T-helper 17 cell (primary cell): ENCODE measurements at places on chromosomes 2 and 18. TPM values are rescaled to one million over a fixed set of nuclear protein-coding genes. Genes with fewer than 3 reads are reported as not detected.

GRCh38 chr2:207160115-207160514 is 5.6 kb downstream of the KLF7 start:
- H3K4me3 ChIP-seq: no peak overlapping the region
- peaks cover 60% of the 10 kb centered on the region for H3K4me1 ChIP-seq
- H3K27me3 ChIP-seq: no peaks in the 10 kb centered on the region
- H3K36me3 ChIP-seq: peaks cover 4% of the 10 kb centered on the region

Gene PJVK
- 3.8 TPM for total RNA-seq

- no peak overlapping the region for H3K27ac ChIP-seq
- no peak overlapping the region for H3K4me3 ChIP-seq
- H3K36me3 ChIP-seq: no peaks in the 10 kb centered on the region
- no peaks in the 10 kb centered on the region for H3K27me3 ChIP-seq
Observed at GRCh38 chr2:197821550-197822289, 17.3 kb downstream of the PLCL1 start.

GRCh38 chr2:17821080-17821479 is 4.8 kb downstream of the MSGN1 start:
- DNase-seq: no peak
- no peak overlapping the region for H3K4me3 ChIP-seq
- H3K36me3 ChIP-seq: no peaks in the 10 kb centered on the region
- H3K27me3 ChIP-seq: peaks cover 65% of the 10 kb centered on the region
- no peak overlapping the region for H3K27ac ChIP-seq
- peaks cover 6% of the 10 kb centered on the region for H3K4me1 ChIP-seq

DNA sequence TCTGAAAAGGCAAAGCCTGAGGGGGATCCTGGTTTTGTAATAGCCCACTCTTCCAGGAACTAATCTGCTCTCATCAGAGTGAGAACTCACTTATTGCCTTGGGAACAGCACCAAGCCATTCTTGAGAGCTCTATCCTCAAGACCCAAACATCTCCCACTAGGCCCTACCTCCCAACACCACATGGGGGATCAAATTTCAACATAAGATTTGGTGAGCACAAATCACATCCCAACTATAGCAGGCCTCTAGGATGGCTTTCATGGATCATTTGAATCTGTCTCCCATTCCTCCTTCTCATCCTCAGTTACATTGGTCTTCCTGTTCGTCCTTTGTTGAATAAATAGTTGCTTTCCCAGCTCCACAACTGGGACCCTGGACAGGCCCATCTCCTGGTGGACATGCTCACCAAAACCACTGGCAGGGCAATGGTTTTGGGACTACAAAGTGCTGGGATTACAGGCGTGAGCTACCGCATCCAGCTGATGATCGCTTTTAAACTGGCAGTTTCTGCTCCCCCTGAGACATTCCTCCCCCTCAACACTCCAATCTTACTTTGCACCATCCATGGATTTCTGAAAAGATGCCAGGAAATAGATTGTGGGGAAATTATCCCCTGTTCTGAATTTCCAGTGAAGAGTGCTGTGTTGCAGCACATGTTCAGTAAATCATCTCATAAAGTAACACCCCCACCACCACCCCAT is 42.6 kb downstream of the MCFD2 start:
- peaks cover 7% of the 10 kb centered on the region for H3K4me1 ChIP-seq
- H3K36me3 ChIP-seq: peaks cover 4% of the 10 kb centered on the region
- no peak for DNase-seq
- H3K27ac ChIP-seq: no peak overlapping the region
- H3K4me3 ChIP-seq: no peak overlapping the region

DNA sequence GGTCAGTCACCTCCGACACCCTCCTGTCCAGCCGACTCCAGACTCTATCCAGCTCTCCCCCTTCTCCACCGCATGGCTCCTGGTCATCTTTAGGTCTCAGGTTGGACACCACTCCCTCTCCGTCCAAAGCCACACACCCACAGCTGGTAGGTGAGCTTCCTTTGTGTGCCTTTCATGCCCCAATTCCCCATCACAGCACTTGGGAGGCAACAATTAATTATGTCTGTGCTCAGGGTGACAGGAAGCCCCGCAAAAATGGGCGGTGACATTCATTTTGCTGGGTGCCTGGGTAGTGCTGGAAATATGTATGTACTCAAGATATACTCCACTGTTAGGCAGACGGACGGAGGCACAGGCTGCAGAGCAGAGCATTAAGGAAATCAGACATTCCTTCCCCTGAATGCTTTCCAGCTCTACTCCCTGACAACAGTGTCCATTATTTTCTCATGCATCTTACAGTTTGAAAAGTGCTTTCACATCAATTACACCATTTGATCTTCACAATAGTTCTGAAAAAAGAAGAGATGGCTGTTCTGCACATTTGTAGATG is 13.1 kb downstream of the EPB41L3 start:
- DNase-seq: no peak
- no peaks in the 10 kb centered on the region for H3K4me1 ChIP-seq
- H3K36me3 ChIP-seq: no peaks in the 10 kb centered on the region
- H3K4me3 ChIP-seq: no peak overlapping the region
- no peak overlapping the region for H3K27ac ChIP-seq
- H3K27me3 ChIP-seq: peaks cover 10% of the 10 kb centered on the region

DNA sequence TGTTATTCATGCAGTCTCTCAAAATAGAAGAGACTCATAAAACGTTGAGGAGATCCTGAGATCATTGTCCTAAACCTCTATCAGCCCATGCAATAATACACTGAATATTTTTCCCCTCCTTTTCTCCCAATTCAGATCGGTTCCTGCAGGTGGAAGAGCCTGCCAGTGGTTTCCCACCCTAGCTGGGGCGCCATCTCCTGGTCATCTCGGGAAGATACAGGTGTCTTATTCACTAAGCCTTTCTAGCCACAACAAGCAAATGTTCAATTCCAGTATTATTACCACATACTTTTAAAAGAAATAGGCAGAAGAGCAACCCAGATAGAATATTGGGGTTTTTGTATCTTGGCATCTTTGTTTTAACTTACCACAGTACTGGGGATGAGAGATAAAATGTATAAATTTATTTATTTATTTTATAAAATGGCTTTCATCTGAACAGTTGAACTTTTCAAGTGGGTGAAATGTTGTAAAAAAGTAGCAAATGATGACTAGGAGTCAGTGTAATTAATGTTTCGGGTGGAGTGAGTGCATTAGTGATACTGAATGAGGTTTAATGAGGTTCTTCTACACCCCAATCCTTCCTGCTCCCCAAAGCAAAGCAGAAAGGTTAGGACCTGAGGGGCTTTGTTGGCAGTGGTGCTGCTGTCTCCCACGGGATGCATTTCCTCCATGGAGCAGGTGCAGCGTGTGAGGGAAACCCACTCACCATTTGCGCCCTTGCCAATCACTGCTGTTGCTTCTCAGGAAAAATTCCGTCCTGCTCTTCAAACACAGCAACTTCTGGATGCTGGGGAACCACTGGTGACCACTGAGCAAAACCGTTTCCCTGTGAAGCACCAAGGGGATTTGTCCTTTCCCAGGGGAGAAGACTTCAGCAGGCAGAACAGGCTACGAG is 147.1 kb upstream of the FHL2 start:
- H3K4me3 ChIP-seq: peak overlapping the region; percentile 70
- DNase-seq: peak; percentile 44
- peak overlapping the region; percentile 65 for H3K27ac ChIP-seq
- peaks cover 20% of the 10 kb centered on the region for H3K27me3 ChIP-seq
- peaks cover 8% of the 10 kb centered on the region for H3K4me1 ChIP-seq

GRCh38 chr2:156908825-156909224 is 348.7 kb upstream of the GALNT5 start:
- no peaks in the 10 kb centered on the region for H3K27me3 ChIP-seq
- no peak overlapping the region for H3K4me3 ChIP-seq

Gene MTHFD2
- 30.8 TPM for total RNA-seq

DNA sequence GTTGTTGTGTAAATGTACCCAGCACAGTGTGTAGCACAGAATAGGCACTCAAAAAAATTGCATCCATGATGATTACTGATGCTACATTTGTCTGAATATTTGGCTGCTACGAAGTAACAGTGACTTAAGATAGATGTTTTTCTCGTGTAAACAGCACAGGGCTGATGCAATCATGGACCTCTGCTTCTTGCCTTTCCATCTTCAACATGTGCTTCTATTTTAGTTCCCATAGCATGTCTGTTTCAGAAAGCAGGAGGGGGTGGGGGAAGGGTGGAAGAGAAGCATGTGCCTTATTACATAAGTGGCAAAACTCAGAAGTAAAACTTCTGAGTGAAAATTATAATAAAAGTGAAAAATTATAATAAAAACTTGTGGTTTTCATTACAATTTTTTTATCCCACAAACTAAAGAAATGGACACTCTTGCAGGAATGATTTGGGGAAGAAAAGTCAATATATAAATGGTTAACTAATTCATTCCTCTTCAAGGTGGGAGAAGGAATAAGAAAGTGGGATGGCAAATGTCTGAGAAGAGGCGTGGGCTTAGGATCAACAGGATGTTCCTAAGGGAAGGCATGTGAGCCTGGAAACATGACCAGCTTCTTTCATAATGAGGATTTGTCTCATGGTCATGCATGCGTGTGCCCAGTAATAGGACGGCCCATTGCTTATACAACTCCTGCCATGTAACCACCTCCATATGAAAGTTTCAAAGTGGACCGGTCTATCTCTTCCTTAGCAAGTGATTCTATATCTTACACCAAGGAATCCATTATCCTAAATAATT is 27.2 kb downstream of the CCBE1 start:
- H3K4me3 ChIP-seq: no peak overlapping the region
- peaks cover 5% of the 10 kb centered on the region for H3K27me3 ChIP-seq
- no peak overlapping the region for H3K27ac ChIP-seq
- no peaks in the 10 kb centered on the region for H3K4me1 ChIP-seq

GRCh38 chr18:45856531-45856930 is 31.1 kb downstream of the SIGLEC15 start:
- DNase-seq: no peak
- peaks cover 3% of the 10 kb centered on the region for H3K4me1 ChIP-seq
- H3K4me3 ChIP-seq: no peak overlapping the region
- H3K27ac ChIP-seq: no peak overlapping the region
- H3K36me3 ChIP-seq: peaks cover 8% of the 10 kb centered on the region
- H3K27me3 ChIP-seq: no peaks in the 10 kb centered on the region

Gene POLR1A
- 17.7 TPM for total RNA-seq

Gene OSBPL6
- total RNA-seq: 0.42 TPM

Gene TUBA3D
- total RNA-seq: not detected

- peaks cover 11% of the 10 kb centered on the region for H3K27me3 ChIP-seq
- H3K36me3 ChIP-seq: peaks cover 2% of the 10 kb centered on the region
- no peak overlapping the region for H3K4me3 ChIP-seq
- no peak for DNase-seq
- H3K4me1 ChIP-seq: no peaks in the 10 kb centered on the region
Observed at GRCh38 chr18:76668546-76668945, 153.8 kb upstream of the ZNF236 start.

- H3K4me3 ChIP-seq: no peak overlapping the region
- no peak for DNase-seq
- no peaks in the 10 kb centered on the region for H3K4me1 ChIP-seq
- H3K27me3 ChIP-seq: no peaks in the 10 kb centered on the region
- no peak overlapping the region for H3K27ac ChIP-seq
Observed at GRCh38 chr2:217626926-217627325, 375.9 kb downstream of the TNS1 start.
